Effector CD4-positive, alpha-beta T cell (primary cell): ENCODE measurements at places on chromosomes 7 and 10.

DNA sequence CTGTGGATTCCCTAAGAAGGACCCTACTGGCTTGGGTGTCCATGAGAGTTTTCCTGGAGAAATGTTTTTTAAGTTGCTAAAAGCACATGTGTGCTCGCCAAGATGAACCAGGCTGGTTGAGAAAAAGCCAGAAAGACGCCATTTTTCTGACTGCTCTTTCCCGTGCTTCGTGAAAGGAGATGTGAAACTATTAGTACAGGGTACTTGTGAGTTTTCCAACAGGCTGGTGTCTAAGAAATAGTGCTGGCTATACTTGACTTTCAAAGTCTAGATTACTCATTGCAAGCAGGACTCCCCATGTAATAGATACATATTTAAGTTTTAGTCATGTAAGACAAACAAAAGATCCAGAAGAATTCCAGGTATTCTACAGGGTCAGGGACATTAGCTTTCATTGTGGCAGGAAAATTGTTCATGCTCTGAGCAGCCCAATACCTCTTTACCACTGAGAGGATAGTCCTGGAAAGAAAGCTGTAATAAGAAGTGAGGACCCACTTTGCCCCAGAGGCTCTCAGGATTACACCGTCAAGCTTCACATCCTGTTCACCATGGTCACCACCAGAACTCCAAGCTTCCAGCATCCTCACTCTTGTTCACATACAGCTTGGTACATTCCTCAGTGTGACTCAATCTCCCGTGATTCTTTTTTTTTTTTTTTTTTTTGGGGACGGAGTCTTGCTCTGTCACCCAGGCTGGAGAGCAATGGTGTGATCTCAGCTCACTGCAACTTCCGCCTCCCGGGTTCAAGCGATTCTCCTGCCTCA is 43.8 kb upstream of the ICA1 start:
- DNase-seq: no peak

DNA sequence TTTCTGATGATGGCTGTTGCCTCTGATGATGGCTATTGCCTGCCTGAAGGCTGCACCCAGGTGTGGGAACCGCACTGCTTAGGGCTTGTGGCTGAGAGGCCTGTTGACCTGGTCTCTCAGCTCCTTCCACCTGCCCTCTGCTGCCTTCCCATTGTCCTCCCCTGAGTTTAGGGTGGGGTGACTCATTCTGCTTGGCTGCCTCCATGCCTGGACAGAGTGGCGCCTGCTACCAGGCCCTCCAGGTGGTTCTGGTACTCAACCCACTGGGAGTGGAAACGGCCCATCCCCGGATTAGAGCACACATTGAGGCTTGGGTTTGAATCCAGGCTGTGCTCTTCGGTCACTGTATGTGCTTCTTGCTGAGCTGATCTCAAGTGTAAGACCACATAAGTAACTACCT is 120.6 kb downstream of the SEM1 start:
- DNase-seq: no peak

GRCh38 chr10:47169581-47169980 is 130.4 kb upstream of the GDF10 start:
- no peak for DNase-seq

DNA sequence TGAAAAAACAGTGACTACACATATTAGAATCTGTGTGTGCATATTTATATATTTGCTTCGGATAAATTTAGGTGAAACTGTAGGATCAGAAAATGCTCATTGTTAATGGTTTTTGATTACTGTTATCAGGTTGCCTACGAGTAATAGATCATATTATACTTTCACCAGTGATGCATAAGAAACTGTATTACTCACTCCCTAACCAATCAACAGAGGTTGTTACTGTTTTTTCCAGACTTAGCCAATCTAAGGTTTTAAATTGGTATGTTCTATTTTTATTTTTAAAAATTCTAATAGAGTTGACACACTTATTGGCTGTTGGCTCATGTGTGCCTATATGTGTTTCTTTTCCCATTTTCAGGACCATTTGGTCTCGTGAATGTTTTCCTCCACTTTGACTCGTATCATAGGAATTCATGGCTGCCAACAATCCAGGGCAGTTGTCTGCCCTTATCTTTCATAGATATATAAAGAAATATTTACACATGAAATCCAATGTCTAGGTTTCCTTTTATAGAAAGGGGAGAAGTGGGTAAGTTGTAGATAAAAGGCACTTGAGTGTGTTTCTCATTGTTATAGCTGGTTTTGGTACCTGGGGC is 59.2 kb downstream of the ANLN start:
- DNase-seq: no peak

DNA sequence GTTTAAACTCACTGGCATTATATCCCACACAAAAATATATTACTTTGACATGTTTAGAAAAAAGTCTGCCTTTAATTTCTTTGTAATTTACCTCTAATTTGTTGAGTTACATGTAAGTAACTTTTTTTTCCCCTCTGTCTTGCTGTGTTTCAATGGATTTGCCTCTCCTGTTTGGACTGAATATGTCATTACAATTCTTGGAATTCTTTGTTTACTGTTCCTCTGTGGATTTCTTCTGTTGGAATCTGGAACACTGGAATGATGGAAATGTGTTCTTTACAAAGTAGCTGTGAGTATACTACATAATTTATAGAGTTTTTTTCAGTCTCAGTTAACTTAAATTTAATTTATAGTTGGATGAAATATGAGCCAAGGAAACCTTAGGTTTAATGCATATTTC is 30.4 kb downstream of the SEPTIN7 start:
- DNase-seq: no peak

GRCh38 chr10:35387768-35388167 is 51.5 kb downstream of the CCNY start:
- no peak for DNase-seq

DNA sequence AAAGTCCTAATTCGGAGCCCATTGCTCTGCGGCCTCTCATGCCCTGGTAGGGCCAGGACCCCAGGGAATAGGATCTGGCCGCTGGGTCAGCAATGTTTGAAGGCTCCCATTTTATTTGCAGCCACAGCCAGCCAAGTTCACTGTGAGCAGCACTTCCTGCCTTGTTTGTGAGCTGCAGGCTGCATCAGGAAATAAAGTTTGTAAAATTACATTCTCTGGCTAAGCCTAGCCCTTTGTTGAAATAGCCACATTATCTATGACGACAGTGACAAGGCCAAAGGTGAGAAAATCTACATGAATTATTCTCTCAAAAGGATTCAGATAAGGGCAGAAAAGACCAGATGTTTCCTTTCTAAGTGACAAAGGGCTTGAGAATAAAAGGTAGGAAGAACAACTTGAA is 23.7 kb upstream of the ITGB1 start:
- DNase-seq: no peak

DNA sequence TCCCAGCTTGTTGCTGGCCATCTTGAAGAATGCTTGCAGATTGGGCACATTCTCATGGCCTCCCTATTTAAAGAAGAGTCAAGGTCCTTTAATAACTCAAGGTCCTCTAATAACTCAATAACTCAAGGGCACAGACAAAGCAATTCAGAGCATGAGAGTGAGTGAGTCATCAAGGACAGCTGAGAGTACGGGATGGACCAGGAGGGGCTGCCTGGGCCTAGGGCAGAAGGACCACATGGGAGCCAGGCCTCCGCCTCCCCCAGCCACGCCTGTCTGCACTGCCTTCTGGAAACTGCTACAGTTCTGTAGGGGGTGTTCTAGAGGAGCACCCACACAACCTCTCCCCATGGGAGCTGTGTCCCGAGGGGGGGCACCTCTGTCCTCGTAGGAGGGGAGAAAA is 48.9 kb downstream of the ZNF503 start:
- DNase-seq: no peak

GRCh38 chr10:49408519-49409306 is 12.8 kb upstream of the DRGX start:
- no peak for DNase-seq

DNA sequence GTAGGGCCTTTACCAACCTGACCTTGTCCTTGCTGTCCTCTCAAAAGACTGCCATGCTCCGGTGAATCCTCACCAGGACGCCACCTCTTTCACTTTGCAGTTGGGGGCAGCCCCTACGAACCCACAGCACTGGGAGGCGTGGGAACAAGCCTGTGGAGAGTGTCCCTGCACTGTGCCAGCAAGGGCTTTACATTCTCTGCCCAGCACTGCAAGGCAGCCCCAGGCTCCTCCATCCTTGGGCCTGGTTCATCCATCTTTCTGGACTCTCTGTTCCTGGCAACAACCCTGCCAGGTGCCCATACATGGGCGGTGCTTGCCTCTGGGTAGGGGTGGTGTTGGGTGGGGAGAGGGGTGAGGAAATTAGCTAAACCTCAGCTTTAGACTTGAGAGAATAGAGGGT is 1.4 kb downstream of the CHAT start:
- no peak for DNase-seq

- no peak for DNase-seq
Observed at GRCh38 chr10:63262430-63263073, 129.4 kb downstream of the NRBF2 start.

DNA sequence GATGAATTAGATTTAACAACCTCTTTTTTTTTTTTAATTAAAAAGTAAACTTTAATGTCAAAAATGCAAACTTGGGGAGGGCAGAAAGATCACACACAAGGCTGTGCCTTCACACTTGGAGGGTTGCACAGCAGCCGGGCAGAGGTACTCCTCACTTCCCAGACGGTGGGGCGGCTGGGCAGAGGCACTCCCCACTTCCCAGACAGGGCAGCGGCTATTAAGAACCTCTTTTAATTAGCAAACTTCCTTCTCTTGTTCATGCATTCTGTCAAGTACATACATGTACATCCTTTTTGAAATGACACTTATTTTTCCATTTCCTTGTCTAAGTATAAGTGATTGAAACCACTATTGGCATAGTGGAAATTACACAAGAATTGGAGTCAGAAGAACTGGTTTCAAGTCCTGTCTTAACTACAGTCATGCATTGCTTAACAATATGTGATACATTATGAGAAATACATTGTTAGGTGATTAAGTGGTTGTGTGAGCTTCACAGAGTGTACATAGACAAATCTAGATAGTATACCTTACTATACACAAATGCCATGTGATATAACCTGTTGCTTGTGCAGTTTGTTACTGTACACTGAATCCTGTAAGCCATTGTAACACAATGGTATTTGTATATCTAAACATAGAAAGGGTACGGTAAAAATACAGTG is 26.5 kb downstream of the BTRC start:
- DNase-seq: no peak

GRCh38 chr7:64874114-64874513 is 29.0 kb upstream of the ZNF273 start:
- DNase-seq: no peak

GRCh38 chr7:16603633-16604032 is 41.9 kb downstream of the ANKMY2 start:
- no peak for DNase-seq

DNA sequence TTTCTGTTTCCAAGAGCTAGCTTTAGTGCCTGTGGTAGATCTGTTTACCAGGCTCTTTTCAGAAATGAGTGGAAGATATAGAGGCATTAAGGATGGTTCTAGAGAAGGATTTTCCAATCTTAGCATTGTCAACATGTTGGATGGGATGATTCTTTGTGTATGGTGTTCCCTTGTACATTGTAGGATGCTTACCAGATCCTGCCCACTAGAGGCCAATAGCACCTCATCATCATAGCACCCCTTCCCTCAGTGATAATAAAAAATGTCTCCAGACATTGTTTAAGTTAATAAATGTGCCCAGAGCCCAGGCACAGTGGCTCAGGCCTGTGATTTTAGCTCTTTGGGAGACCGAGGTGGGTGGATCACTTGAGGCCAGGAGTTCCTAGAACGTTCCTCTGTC is 121.2 kb downstream of the ANKRD30A start:
- DNase-seq: no peak

DNA sequence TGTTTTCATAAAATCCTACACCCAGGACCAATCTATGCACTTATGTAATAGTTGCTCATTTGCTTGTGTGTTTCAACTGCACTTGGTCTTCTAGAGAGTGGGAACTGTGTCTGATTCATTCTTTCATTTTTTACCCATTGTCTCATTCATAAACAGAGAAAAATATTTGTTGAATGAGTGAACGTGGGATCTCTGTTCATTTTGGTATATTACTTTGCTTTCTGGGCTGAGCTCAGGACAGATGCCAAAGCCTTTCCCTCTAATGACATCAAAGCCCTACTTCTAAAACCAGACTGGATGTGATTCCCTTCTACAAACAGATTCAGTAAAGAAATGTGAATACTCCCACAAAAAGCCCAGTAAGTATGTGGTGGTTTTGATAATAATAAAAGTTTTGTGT is 145.2 kb downstream of the ST7 start:
- no peak for DNase-seq

GRCh38 chr10:97974100-97974499 is 56.3 kb downstream of the CRTAC1 start:
- DNase-seq: no peak

- no peak for DNase-seq
Observed at GRCh38 chr10:31586723-31587638, 268.0 kb downstream of the ZEB1 start.

DNA sequence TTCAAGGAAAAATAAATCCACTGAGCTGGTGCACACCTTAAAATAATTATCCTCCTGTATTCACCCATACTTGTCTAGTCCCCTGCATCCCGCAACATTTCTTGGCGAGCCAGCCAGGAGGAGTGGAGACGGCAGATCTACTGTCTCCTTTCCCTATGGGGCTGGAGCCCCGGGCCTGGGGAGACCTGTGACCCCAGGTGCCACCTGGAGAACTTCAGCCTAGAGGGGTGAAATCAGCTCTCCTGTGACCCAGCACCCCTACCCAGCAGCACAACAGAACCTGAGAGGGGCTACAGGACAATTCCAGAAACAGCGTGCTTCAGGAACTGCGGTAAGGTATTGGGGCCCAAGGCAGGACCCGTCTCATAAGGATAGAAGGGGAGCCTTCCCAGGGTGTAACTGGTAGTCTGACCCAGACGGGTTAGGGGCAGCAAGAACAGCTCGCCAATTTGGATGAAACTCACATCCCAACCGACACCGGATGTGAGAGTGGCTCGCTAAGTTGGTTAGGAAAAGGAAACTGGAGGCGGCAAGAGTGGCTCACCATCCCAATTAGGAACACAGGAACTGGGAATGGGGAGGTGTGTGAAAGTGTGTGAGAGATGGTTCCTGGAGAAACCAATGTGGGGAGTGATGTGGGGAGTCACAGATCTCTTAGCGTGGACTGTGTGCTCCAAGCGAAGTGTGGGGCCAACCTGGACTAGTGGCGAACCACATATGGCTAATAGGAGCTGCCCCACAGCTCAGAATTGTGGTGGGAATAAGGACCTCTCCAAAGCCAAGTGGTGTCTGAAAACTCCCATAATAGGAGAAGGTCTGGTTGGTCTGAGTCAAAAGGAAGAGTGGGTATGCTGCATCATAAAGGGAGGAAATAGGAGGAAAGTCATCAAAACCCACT is 15.1 kb upstream of the DENND2A start:
- no peak for DNase-seq

DNA sequence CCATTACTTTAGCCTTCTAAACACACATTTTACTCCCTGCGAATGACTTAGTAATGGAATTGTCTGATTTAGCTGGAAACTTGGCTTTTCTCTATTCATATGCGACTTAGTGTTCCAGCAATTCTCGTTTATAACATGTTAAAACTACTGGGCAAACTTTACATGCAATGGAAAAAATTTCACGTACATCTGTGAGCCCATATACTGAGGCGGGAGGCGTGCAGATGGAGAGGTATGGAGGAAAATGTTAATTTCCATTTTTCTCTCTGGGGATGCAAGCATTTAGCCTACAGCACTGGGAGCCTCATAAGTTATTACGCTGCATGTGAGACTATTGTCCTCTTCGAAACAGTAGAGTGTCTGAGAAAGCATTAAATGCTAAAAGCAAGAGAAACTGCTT is 591.5 kb upstream of the ANKRD30A start:
- DNase-seq: no peak
